CD4-positive, alpha-beta T cell treated with Interleukin-6 at 100 ng/mL for 8 hours (primary cell): ENCODE measurements at places on chromosomes 4 and X.

- no peak for DNase-seq
Measured at GRCh38 chrX:121479406-121479805, 432.0 kb downstream of the GLUD2 start.

- no peak for DNase-seq
Measured at GRCh38 chrX:120274958-120275357, 24.3 kb downstream of the ZBTB33 start.

DNA sequence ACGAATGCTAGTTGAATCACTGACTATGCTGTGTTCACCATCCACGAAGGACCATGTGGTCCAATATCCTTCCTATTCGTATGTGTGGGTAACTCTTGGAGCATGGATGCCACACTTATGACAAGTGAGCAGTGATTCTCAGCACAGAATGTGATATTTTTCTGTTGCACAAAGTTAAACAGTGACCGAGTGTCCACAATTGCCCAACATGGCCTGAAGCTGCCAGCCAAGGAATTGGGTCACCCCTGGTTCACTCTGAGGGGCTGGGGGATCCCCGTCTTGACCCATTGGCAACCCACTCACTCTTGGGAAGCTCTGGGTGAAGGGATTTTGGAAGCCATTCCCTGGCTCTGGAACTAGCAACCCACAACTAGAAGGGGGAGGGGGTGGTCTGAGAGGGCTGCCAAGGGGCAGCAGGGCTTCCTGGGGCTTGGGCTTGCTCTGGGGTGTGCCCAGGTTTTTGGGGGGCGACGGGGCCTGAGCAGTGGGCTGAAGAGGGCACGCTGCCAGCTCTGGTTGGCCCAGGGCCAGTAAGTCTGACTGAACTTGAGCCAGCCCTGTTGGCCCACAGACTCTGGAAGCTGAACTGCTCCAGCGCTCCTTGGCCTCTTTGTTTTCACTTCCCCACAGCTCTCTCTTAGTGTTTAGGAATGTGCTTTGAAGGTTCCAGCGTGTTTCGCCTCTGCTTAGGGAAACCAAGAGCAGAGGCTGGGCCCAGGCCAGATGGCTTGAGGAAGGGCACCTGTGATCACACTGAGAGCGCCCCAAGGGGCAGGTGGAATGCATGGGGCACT lies 43.1 kb upstream of the BCOR start:
- no peak for DNase-seq

DNA sequence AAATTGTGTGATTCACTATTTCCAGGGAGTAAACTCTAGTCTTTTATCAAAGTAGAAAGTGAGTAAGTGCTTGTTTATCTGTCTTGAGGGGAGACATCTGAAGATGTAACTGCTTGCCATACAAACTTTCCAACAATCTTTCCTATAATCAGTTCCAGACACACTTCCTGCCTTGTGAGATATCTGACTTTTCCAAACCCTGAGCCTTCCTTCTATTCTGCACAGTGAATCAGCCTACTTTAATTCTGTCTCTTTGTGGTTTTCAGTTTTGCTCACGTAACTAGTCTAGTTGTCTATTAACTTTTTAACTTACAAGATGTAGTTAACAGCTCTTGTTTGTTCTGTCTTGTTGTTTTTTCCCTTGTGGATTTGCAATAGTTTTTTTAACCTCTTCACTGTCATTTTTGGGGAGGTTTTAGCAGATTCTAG lies 947.8 kb downstream of the C4orf33 start:
- DNase-seq = no peak

DNA sequence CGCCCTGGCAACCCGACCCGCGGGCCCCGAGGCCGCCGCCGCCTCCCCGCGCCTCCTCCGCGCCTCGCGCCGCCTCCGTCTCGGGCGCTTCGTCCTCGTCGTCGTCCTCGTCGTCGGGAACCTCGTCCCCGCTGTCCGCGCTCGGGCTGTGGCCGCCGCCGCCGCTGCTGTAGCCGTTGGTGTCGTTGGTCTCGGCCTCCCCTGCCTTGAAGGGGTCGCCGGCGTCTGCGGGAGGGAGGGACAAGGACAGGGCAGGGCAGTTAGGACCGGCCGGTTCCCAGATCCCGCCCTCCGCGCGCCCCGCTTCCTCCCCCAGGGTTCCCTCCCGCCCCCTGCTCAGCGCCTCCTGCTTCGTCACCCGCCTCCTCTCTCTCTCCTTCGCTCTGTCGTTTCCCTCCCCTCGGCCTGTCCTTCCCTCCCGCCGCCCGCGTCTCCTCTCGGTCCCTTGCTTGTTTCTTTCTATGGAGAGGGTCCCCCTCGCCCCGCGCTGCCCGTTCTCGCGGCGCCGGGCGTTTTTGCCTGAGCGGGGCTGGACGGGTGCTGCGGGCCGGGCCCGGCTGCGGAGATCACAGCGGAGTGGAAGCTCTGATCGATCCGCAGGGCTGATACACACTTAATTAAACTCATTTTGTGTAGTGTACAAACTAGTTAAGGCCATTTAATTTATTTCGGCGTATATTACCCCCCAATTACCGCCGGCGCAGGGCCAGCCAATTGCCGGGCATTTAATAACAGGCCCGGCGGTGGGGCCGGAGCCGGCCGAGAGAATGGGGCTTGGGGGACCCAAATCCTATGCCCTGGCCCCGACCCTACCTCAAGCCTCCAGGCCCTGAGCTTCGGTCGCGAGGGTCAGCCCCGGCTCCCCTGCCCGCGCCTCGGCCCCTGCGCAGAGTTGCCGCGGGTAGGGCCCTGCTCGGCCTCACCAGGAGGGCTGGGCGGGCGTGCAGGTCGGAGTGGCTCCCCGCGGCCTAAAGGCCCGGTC lies 2.4 kb downstream of the NKX1-1 start:
- DNase-seq = no peak

- no peak for DNase-seq
Measured at GRCh38 chrX:116628464-116628863, 165.7 kb upstream of the CT83 start.

GRCh38 chr4:153535772-153536513 lies 69.8 kb downstream of the TMEM131L start:
- no peak for DNase-seq

DNA sequence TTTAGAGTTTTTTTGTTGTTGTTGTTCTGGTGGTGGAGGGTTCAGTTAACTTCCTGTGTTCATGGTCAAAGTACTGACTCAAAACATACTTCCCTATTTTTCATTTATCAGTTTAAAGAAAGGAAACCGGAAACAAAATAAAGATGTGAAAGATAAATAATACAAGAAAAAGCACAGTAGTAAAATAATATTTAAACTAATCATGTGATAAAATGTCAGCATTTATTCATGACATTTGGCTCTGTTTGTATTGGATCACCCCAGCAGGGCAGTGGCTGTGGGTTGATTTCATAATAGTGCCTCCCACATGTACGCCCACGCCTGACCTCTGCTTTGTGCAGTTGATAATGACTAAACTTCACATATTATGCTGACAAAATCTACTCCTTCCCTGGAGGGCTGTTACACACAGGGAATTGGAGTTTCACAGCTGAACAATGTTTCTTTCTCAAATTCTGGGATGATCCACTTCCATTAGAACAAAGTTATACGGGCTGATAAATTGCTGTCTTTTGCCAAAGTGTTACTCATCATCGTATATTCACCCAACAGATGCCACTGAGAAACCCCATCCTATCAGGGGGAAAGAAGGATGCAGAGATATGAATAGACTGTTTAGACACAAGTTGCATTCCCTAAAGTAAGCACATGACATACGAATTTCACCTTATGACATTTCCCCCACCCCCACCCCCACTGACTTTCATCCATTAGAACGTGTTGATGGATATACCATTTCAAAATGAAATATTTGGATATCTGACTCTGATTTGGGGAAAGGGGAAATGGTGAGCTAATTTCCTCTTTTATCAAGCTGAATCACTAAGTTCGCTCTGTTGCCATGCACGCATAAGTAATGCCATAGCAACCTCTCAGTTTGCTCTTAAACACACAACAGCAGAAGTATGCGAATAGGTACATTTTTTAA lies 48.3 kb downstream of the AMELX start:
- DNase-seq = no peak

- DNase-seq = no peak
Measured at GRCh38 chr4:7807351-7807921, 132.2 kb downstream of the AFAP1 start.

- DNase-seq = no peak
Measured at GRCh38 chrX:127552571-127552970, 499.6 kb downstream of the ACTRT1 start.
